ENCODE measurements at places on chromosomes 13 and 19. TPM values are rescaled to one million over a fixed set of nuclear protein-coding genes. Genes with fewer than 3 reads are reported as not detected.

- no peak for DNase-seq
Measured at GRCh38 chr13:43537124-43537523, 249.6 kb downstream of the ENOX1 start.

GRCh38 chr19:11324079-11324661 lies 15.3 kb downstream of the RAB3D start:
- DNase-seq: peak; percentile 93

DNA sequence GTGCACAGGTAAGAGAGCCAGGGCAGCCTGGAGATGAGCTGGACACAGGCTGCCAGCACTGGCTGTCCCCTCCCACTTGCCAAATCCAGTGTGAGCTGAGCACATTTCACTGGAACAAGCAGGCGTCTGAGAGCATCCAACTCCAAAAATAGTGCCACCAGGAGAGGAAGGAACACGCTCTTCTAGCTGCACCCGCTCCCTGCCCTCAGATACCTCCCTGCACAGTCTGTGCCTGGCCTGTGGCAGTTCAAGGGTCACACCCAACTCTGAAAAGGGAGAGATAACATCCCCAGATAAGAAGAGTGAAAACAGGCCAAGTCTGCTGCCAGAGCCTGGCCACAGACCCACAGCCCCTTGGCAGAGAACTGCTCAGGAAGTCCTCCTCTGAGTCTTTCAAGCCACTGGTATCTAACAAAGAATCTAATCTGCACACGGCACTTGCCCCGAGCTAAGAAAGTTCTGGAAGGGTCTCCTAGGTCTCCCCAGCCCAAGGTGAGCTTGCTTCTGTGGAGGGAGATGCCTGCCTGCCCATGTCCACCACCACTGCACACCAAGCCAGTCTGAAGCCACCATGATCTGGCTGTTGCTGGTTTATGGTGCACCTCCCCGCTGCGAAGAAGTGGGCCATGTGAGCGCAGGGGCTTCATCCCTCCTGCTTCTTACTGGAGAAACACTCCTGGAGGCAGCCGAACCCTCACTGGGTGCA lies 14.7 kb downstream of the ELL start:
- no peak for DNase-seq

DNA sequence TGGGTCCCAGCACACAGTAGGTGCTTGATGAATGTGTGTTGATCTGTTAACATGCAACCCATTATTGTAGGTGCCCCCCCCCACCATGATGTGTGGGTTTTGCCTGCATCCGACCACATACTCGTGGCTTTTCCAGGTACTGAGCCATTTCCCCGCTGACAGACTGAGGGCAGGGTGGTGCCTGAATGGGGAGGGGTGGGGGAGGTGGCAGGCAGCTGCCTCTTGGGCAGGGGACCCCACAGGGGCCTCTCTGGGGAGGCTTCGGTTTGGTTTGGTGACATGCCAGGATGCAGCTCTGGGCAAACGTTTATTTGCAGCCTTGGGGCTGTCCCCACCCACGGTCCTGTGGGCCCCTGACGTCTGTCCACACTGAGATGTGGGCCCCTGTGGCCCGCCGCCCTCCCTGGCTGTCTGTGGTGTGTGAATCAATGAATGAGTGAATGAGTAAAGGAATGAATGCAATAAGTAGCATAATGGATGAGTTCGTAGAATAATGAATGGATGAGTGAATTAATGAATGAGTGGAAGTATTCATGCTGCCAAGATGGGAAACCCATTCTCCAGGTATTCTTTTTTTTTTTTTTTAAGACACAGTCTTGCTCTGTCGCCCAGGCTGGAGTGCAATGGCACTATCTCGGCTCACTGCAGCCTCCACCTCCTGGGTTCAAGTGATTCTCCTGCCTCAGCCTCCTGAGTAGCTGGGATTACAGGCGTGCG lies 9.0 kb upstream of the JUND start:
- no peak for DNase-seq

- no peak for DNase-seq
Measured at GRCh38 chr13:55627221-55627620, 1513.5 kb upstream of the PRR20A start.

GRCh38 chr13:45468635-45469034 lies 3.9 kb downstream of the COG3 start:
- DNase-seq: no peak

DNA sequence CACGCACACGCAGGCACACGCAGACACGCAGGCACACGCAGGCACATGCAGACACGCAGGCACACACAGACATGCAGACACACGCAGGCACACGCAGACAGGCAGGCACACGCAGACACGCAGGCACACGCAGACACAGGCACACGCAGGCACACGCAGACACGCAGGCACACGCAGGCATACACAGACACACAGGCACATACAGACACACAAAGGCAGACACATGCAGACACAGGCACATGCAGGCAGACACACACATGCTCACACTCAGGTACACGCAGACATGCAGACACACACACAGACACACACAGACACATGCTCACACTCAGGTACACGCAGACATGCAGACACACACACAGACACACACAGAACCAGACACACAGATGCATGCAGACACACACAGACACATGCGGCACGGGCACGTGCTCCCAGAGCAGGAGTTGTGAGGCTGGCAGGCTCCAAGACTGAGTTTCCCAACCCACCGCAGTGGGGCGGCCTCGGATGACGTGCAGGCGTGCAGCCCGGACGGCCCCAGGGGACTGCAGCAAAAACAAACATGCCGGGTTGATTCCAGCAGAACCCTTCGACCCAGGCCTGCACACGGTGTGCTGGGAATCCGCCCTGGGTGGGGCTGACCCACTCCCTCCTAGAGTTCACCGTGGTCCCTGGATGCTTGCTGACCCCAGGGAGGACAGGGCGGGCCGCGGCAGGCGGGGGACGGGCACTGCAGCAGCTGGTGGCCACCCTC lies 100.0 kb downstream of the GADD45B start:
- DNase-seq: no peak

GRCh38 chr13:113437408-113438010 lies 15.8 kb downstream of the ADPRHL1 start:
- no peak for DNase-seq

DNA sequence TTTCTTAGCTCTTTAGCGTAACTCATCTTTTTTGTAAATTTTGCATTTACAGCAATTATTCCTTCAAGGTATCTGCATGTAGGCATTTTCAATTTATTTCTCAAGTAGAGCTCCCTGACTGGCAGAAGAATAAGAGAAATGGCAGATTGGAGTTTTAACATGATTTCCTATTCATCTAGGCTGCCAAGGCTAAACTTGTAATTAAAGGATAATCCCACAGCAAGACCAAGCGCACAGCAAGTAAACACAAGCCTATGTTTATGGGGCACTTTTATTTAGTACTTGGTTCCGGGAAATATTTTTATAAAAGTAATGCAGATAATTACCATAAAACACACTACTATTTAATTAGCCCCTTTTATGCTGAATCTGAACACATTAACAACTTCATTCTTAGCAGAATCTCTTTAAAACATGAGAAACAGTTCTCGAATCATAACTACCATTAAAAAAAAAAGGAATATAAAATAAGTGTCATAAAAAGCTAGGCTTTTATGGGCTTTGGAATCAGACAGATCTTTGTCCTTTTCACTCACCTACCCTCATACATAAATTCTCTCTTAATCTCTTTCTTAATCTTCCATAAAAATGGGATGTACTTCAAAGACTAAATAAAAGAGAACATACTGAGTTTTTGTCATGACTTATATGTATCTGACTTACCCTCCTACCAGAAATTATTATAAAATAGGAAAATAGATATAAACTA lies 961.6 kb upstream of the MIR17HG start:
- DNase-seq: no peak

- DNase-seq: no peak
Measured at GRCh38 chr13:51096131-51096530, 14.9 kb downstream of the C13orf42 start.

DNA sequence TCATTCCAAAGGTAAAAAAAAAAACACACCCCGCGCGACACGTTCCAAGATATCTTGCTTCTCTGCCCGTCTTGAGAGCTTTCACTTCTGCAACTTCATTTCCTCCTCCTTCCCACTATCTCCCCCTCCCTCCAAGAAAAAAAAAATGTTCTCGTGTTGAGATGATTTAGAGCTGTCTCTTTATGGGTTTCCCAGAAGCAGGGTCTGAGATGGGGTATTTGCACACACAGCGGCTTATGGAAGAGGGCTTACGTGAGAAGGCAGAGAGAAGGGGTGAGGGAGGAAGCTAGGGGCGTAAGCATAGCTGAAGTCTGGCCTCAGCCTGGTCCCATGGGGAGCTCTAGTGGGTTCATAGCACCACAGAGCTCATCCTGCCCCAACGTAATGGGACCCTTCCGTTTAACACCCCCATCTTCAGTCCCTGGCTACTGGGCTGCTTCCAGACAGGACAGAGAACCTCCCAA lies 31.3 kb upstream of the USE1 start:
- DNase-seq: no peak

GRCh38 chr19:4697304-4697703 lies 26.3 kb downstream of the DPP9 start:
- DNase-seq: no peak

DNA sequence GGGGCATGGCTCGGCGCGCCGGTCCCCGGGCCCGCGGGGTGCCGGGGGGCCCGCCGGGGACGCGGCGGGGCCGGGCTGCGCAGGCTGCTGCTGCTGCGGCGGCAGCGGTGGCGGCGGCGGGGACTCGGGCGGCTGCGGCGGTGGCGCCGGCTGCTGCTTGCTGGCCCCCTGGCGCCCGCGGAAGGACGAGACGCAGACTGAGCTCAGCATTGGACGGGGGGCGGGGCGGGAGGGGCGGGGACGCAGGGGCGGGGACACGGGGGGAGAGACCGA lies 368 bp downstream of the KCNC3 start:
- no peak for DNase-seq

DNA sequence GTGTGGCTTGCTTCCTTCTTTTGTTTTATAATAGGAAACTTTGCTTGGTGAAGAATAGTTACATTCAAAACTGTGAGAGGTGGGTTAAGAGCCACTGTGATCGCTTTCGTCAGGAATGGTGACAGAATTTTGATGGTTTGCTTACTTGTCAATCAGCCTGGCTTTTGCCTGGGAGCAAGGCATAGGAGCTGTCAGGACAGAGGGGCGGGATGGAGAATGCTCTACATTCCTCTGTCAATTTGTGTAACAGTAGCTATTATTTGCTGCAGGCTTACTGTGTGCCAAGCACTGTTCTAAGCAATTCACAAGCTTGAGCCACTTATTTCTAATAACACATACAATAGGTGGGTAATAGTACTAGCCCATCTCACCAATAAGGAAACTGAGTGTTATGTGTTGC lies 28.1 kb upstream of the TNFSF11 start:
- DNase-seq: no peak

GRCh38 chr13:89673789-89674311 lies 1673.6 kb upstream of the MIR17HG start:
- no peak for DNase-seq

- DNase-seq: no peak
Measured at GRCh38 chr13:100523981-100524386, 64.6 kb downstream of the GGACT start.

Gene FARP1
- total RNA-seq: 229 TPM

Gene RFPL4AL1
- not detected for total RNA-seq

Gene PDX1
- total RNA-seq: not detected

Gene MAMSTR
- 2.2 TPM for total RNA-seq

Gene MOB3A
- 59.7 TPM for total RNA-seq

Gene DAND5
- not detected for total RNA-seq

Gene VAV1
- total RNA-seq: 15.5 TPM

Gene PROZ
- not detected for total RNA-seq

Gene UPF3A
- 41.7 TPM for total RNA-seq

Gene GTF3A
- total RNA-seq: 64.8 TPM

Gene LRRC63
- 0.31 TPM for total RNA-seq

Gene CERS4
- total RNA-seq: 36.5 TPM

Gene POU2F2
- total RNA-seq: 9.8 TPM

Data from kidney (tissue), 22 donors.